ENCODE measurements at places on chromosomes 2 and 18. TPM values are rescaled to one million over a fixed set of nuclear protein-coding genes. Genes with fewer than 3 reads are reported as not detected.

GRCh38 chr2:237096911-237097310 lies 11.2 kb downstream of the COPS8 start:
- no peak for DNase-seq

GRCh38 chr2:188028739-188029138 lies 262.9 kb upstream of the GULP1 start:
- DNase-seq = no peak

GRCh38 chr2:45171136-45171501 lies 161.9 kb upstream of the SIX2 start:
- DNase-seq = no peak

GRCh38 chr2:159637240-159637639 lies 20.9 kb upstream of the BAZ2B start:
- DNase-seq = no peak

GRCh38 chr2:219675221-219675620 lies 47.8 kb downstream of the SLC4A3 start:
- DNase-seq = no peak

RGPD3 gene
- total RNA-seq = 0.08 TPM

- DNase-seq = no peak
Measured at GRCh38 chr2:24520175-24520574, 29.1 kb downstream of the NCOA1 start.

DNA sequence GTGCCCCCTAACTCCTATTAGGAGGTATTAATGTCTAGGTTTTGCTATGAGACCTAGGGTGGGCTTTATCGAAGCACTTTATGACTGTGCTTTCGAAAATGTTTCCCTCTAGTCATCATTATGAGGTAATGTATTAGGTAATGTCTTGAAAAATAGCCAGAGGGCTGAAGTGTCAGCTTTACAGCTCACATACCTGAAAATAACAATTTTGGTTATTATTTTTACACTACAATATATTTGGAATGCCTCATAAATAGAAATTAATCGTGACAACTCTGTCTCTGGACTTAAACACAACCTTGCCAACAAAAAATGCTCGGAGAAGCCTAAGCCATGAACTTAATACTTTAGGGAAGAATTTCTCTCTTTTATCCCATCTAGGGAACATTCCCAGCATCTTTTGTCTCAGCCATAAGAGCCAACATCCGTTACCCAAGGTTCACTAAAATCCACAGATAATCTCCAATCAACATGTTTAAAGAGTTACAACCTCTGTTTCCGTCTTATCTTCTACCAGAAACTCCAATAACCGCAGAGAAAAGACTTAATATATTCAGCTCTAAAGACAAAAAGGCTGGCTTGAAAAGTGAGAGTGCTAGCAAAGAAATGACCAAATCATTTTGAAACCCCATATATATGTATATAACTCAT lies 130.9 kb upstream of the RND3 start:
- DNase-seq = no peak

DNAJC5G gene
- 2.3 TPM for total RNA-seq

DHRS9 gene
- total RNA-seq = 1.3 TPM

CROCC2 gene
- total RNA-seq = not detected

PRKAG3 gene
- not detected for total RNA-seq

GRCh38 chr2:162267496-162267895 lies 24.3 kb upstream of the FAP start:
- no peak for DNase-seq

DNA sequence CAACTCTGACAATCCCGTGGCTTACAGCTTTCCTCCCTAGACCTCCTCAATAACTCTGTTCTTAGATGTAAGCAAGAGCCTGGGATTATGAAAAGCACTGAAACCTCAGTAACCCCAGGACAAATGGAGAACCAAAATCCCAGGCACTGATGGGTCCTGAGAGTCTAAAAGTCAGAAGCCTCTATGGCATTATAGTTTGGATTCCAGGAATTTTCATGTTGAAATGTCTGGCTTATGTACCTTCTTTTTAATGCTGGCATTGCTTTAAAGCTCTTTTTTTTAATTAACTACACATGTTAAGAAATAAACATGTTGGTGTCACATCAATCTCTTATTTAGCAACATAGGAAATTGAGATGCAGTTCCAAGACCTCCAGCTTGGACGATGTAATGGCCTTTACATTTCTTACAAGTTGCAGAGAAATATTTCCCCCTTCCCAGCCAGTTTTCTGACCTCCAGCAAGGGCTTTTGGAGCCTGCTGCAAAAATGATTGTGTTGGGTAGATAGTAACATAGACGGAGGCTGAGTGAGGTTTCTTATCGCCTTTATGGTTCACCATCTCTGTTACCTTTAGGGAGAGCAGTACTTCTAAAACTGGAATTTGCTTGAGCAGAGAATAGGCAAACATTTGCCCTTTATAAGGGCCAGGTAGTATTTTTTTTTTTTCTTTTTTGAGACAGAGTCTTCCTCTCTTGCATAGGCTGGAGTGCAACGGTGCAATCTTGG lies 84.8 kb upstream of the RASGRP3 start:
- no peak for DNase-seq

PLEKHH2 gene
- 1.2 TPM for total RNA-seq

- DNase-seq = no peak
Measured at GRCh38 chr2:2887772-2888387, 489.7 kb downstream of the EIPR1 start.

DYSF gene
- 45.8 TPM for total RNA-seq

DNA sequence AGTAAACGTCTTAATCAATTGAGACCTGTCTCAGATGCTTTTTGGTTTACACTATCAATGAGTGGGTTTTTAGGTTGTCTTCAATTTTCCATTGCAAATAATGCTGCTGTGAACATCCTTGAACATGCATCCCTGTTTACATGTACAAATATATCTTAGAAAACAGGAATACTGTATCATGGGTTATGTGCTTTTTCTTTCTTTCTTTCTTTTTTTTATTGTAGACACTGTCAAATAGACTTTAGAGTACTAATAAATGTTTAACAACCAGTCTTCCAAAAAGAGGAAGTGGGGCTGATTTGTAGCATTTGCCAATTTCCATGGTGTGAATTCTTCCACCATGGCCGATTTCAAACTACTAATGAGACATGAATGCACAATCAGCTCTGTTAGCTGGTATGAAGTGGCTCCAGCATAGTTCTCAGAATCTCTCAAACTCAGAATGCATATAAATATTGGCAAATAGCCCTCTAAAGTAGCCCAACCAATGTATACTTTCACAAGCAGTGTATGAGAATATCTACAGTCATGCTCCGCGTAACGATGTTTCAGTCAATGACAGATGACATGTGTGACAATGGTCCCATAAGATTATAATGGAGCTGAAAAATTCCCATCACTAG lies 50.3 kb upstream of the B3GNT2 start:
- no peak for DNase-seq
